ENCODE measurements at places on chromosomes 16 and 17.

DNA sequence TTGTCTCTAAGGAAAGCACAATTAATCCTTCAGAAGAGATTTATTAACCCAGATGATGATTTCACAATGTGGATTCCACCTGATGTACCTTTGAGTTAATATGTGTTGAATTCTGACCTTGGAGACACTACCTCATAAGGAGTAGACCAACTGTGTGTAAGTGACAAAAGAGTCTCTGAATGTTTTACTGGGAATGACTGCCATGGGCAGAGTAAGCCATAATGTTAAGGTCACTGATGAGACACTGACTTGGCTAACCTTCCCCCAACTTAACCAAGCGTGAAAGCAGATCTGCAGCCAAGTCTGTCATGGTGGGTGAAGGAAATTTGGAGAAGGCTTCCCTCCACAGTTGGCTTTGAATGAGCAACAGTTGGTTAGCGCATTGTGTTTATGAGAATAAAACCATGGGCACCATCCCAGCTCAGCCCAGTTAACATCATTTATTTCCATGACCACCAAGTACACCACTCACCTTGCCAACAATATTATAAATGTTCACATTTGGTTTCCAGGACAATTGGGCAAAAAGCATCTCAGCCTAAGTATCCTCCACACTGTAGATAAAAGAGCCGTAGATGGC lies 618.5 kb downstream of the KCNJ2 start:
- no peak for DNase-seq

GRCh38 chr16:17155936-17156335 lies 314.8 kb downstream of the XYLT1 start:
- no peak for DNase-seq

- DNase-seq, result no peak
Measured at GRCh38 chr16:4938683-4939030, 1.7 kb upstream of the PPL start.

DNA sequence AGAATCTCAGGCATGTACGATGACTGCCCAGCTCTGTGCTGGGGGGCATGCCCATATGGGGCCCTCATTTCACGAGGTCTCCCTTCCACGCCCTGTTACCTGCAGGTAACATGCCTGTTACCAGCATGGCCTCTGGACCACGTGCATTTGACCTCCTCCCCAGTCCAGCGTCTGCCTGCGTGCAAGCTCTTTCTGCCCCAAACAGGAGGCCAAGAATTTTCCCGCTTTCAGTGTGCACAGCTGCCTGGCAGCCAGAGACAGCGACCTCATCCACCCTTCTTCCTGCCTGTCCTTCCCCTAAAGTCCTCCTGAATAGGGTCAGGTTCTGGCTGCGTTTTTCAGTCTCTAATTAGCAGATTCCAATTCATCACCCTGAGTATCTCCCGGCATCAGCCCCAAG lies 306.5 kb upstream of the ZFHX3 start:
- DNase-seq, result no peak

DNA sequence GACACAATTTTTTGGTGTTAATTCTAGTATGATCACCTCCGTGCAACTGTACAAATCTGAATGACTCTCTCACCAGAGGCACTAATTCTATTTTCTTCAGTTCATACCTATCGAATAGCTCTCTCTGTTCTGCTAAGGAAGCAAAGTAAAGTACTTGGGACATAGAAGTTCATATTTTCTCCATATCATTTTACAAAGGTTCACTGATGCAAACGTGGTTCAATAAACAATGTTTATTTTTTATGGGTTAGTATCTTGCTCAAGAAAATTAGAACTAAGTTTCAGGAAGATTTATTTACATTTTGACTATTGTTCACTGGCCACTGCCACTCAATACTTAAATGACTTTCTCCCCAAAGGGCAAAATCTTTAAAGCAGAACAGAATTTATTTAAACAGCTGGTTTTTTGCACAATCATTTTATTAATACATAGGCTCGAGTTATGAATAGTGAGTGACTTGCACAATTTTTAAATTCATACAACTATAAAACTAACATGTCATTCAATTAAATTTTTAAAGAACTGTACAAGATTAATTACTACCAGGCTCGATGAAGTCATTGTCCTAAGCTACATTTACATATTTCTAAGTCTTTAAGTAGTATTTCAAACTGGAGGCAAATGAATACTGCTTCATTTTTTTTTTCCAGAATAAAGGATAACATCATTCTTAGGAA lies 255.8 kb downstream of the C16orf95 start:
- DNase-seq, result no peak

- DNase-seq, result no peak
Measured at GRCh38 chr17:67452681-67453554, 75.8 kb downstream of the PITPNC1 start.

GRCh38 chr17:48927978-48928745 lies 16.5 kb downstream of the SNF8 start:
- no peak for DNase-seq

DNA sequence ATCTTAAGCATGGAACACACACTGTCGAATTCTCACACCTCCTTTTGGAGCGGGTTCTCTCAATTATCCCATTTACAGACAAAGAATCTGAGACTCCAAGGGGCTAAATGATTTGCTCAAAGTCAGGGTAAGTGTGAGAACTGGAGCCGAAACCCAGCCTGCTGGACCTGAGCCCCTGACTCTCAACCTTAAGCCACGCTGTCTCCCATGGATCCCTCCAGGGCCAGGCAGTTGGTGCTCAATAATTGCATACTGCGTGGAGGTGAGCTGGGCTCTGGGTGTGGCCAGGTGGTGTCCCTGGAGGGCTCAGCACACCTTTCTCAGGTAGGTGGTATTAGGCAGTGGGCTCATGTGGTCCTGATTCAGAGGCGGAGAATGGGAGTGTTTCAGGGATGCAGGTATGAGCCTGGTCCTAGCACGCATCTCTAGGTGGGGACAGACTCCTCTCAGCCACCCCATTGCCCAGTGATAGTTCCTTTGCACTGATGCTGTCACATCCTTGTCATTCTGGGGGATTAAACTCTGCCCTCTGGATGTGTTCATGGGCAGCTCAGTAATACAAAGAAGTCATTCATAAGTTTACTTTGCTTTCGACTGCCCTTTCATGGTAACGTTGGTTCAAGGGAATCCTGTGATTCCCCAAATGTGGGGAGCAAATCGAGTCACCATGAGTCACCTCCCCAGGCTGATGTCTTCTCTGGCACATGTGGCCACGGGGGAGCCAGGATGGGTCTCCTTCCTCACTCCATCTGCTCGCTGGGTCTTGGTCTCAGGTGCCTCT lies 399.5 kb upstream of the TNRC6C start:
- DNase-seq, result no peak

Measured in stimulated activated CD4-positive, alpha-beta T cell treated with anti-CD3 and anti-CD28 coated beads, Interleukin-1b, Interleukin-23, amount 100 ng/mL, for 4 hours (primary cell).